ENCODE measurements at places on chromosomes 3 and 15.
A peak's percentile ranks its signal among the peaks of the same experiment; 100 is the strongest.

DNA sequence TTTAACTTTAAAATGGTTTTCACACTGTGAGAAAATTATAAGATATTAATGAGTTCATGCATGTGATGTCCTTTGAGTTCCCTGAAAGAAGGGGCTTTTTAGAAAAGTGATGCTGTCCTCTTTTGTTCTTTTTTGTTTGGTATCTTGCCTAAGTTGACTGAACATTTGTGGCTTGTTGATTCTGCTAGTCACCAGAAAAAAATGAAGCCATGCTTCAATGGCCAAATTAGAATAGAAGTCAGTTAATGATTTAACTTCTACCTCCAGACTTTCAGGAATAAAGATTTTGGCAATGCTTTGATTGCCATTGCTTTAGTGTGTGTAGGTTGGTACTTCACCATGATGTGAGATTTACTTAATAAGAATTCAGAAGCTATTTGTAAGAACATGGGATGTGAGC is 260.6 kb upstream of the NECTIN3 start:
- no peak for DNase-seq

DNA sequence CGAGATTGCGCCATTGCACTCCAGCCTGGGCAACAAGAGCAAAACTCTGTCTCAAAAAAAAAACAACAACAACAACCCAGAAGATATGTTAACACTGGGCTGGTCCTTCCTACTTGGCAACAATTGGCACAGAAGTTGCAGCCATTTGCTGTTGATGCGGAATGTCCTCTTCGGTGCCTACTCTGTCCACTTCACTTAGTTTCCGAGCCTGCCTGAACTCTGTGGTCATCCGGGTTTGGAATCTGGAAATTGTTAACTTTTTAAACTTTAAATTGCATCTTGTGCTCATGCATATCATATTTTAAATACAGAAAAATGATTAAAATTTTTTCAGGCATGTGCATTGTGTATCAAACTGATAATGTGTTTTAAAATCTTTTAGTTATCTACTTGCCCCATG is 81.5 kb downstream of the FNDC3B start:
- DNase-seq, result no peak

DNA sequence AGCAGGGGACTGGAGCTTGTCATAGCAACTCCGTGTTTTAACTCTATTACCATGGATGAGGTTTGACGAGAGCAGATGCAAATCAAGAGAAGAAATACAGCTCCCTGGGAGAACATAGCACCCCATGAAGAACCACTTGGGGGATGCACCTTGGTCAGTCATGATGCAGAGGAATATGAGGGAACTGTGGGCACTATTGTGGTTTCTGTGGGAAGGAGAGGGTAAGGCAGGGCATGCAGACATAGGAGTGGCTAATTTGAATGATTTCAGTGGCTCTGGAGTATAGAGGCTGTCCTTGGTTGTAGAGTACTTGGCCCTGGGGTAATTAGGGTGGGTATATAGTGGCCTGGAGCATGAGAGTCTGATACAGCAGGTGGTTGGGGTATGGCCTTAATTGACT is 131.9 kb downstream of the EDEM1 start:
- no peak for DNase-seq

- no peak for DNase-seq
Measured at GRCh38 chr3:149333176-149333859, at the start of gene TM4SF18. Gene TM4SF18, minus strand, starts transcription at chr3:149333636. Its CDS starts 254 bp downstream, at chr3:149333382.

GRCh38 chr15:29612096-29612495 is 210.2 kb downstream of the TJP1 start:
- DNase-seq, result no peak

GRCh38 chr3:182717216-182717615 is 76.1 kb upstream of the ATP11B start:
- DNase-seq, result no peak

DNA sequence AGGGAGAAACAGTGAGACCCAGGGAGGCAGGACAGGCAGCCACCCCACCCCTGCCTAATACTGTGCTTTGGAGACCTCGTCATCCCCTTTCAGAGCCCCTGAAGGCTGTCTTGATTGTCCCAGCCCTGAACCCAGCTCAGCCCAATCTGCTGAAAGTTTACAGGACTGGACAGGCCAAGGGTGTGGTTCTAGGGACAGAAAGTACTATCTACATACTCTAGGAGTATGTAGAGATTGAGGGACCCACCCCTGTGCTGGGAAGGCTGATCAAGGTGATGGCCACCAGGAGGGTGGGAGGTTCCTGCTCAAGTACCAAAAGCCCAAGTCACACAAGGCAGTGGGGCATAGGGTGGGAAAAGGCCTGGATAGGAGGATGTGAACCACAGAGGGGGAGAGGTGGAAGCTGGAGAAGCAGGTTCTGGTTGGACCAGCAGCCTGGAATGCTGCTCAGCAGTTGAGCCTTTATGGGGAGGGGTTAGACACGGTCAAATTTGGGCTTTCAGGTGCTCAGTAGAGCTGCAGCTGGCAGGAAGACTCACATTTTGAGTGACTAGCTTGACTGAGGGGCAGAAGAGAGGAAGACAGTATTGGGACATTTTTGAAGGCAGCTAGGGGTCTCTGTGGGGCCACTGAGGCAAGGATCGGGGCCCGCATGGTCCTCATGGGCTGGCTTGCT is 6.7 kb downstream of the NBEAL2 start:
- no peak for DNase-seq

DNA sequence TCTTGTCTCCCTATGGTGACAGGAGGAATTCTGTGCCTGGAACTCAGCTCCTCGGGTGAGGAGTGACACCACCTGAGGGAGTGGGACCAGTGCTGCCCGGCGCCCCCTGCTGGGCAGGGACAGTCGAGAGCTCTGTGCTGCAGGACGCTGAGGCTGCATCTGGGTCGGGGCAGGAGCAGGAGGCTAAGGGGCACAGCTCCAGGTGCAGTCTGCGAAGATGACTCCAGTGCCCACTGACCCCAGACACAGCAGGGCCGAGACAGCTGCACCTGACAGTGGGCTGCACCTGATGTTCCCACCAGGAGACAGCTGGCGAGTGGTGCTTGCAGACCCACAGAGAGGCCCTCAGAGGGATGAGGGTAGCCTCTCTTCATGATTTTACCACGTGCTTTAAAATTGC is 152.9 kb downstream of the ATP10A start:
- no peak for DNase-seq

GRCh38 chr15:55789066-55789660 is 46.2 kb upstream of the PRTG start:
- peak; percentile 7 for DNase-seq

DNA sequence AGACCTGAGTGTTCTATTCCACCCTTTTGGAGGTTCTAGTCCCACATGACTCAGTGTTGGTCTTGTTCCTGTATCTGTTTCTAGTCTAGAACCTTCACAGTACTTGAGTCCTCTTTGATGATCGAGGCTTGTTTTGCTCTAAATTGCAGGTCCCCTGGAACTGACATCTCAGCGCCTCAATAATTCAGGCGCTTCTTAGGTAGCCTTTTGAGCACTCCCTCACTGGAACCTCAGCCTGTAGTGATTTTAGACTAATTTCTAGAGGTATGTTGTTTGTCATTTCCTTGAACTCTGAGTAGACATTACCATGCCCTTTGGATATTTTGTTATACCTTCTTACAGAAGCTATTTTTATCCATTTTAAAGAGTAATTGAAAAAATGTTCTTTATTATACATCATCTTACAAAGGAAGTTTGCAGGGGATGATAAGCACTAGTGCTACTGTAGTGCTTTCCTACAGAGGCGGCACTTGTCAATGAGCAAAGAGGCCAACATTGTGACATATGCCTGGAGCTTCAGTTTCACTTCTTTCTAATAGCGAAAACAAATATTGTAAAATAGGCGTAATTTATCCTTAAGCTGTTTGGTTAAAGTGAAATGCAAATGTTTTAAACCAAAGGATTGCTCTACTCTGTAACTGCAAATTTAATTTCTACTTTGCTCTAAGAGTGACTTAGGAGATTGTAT is 75.7 kb downstream of the EFL1 start:
- DNase-seq, result no peak

DNA sequence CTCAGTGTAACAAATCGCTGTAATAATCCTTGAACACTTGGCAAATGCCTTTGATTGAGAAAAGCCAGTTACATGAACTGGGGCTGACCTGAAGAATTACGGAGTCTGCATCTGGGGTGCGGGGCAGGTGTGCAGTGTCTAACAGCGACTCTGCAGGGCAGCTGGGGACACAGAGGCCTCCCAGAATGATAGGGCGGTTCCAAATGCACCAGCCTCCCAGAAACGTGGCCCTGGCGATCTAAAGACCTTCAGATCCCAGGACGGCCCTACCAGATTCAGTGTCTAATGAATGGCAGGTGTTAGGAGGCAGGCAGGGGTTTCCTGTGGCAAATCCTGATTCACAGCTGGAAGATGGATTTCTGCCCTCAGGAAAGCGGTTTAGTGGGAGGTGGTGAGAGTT is 100.5 kb upstream of the RGMA start:
- no peak for DNase-seq

Measured in HL-60 (cell line).